G401 (cell line): ENCODE measurements at places on chromosomes 3 and 15.

DNA sequence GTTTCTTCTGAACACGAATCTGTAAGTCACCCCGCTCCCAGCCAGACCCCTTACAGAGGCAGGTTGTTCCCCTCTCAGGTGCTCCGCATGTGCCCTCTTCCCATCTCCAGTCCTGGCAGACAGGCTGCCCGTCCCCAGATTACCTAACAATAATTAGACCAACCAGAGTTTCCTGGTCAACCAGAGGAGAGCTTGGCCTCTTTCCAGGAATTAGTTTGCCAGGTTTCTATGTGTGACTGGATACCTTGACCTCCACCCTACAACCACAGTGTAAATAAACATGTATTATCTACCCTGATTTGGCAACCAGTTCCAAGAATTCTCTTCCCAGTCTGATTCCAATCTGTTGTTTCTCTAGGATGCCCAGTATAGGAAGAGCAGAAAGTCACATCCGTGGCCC, 178.0 kb upstream of the UMPS start:
- DNase-seq: no peak

DNA sequence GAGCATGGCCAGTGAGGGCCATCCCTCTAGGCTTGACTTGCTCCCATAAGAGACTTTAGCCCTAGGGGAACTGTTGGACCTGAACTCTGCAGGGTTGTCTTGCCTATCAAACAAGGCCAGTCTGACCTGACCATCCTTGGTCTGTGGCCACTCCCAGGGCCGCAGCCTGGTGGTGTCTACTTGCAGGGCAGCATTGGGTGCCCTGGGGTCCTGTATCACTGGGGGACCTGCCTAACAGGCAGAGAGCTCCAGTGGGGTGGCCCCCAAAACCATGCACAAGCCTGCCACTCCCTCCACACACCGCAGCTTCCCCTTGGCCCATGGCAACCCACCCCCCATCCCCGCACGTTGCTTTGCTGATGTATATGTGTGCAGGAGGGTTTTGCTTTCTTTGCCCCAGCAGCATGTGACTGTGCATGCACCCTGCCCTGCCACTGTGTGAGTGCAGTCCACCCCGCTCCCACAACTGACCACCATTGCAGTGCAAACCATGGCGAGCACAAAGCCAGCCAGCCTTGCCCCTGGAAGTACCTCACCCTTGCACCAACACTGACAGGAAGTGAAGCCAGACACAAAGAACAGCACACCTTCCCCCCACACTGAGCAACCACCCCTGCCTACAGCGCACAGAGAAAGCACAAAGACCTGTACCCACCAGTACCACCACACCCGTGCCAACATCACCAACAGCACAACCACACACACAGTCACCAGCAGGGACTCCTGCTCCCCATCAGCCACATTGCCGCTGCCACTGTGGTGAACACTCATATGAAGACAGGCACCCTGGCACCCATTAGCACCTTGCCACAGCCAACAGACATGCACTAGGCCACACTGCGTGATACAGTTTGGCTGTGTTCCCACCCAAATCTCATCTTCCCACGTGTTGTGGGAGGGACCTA, 88.8 kb downstream of the SENP7 start:
- no peak for DNase-seq

DNA sequence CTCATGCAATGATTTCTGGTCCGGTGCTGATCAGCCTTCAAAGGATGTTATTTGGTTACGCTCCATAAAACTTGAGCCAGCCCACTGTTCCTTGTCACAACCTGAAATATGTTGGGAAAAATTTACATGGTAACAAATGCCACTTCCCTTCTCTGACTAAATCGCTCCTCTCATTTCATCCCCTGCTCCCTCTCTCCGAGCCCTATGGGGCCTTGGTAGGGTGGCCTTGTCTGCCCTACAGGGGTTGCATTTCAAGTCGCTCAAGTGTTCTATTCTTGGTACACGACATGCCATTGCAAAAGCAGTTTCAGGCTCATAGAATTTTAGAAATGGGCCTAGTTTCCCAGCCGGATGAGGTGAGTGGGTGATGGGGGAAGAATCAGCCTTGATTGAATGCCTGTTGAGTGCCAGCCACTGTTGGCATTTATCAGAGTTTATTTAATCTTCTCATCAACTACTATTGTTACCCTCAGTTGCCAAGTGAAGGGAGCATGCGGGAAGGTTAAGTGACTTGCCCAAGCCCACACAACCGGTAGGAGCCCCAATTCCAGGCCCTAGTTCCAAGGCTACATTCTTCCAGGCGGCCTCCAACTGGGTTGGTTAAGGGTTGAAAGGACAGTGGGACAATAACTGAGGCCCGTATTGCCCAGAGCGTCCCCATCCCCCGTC, 961 bp upstream of the ABHD2 start:
- no peak for DNase-seq

- no peak for DNase-seq
Measured at GRCh38 chr15:67784090-67784781, 41.1 kb upstream of the SKOR1 start.

DNA sequence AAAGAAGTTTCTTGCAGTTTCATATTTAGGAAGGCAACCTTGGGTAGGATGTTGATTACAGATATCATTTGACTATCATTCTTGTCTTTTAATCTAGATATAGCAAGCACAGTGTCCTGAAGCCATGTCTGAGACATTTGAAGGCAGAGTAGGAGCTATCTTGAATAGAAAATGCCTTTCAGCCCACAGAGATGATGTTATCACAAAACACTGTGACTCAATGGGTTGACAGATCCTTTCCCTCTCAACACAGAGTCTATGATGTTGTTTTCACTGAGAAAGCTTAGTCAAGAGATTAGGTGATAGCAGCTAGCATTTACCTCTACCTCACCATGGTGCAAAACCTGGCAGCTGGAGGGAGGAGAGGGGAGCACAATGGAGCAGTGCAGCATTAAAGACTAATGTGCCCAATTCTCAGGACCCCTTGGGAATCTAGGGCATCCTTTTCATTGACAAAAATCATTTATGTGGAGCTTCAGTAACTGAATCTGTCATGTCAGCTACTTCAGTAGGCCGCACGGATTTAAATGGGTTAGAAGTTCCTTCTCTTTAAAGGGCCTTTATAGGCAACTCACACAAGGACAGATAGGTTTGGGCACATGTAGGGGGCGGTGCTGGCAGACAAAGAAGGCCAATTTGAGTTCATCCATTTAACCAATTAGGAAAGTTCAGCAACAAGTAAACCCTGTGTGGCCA, 121.8 kb downstream of the AGBL1 start:
- DNase-seq: no peak
